ENCODE measurements at places on chromosomes 12 and 14.
A peak's percentile ranks its signal among the peaks of the same experiment; 100 is the strongest.

DNA sequence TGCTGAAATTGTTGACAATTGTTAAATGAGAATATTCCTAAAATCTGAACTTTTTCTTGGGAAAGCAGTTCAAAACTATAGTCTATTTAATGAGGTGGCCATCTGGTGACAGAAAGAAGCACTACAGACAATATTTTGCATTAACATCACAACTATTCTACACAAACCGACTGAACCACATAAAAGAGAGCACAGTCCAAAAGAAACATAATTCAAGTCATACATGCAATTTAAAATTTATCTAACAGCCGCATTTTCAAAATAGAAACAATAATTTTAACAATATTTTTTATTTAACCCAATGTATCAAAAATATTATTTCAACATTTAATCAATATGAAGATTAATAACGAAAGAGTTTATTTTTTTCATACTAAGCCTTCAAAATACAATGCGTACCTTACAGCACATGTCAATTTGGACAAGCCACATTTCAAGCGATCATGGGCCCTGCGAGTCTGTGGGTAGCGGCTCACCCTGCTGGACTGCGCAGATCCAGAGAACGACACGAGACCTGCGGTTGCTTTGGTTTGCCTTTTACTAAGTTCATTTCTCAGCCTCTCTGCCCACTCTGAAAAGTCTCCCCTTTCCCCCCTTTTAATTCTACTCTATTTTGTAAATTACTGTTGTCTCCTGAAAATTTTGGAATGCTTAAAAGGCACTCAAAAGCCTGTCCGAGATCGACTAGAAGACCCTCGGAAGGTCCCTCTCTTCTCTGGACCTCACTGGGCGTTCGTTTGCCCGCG, 947 bp upstream of the LRRC9 start:
- peak; percentile 53 for DNase-seq

- DNase-seq: no peak
These were observed 90.3 kb downstream of the IGF1 start for GRCh38 chr12:102390068-102390467.

GRCh38 chr12:87796961-87797516, 232.2 kb downstream of the C12orf50 start:
- peak; percentile 66 for DNase-seq

- DNase-seq: peak; percentile 77
These were observed 56.7 kb downstream of the C14orf132 start for GRCh38 chr14:96095581-96096476.

DNA sequence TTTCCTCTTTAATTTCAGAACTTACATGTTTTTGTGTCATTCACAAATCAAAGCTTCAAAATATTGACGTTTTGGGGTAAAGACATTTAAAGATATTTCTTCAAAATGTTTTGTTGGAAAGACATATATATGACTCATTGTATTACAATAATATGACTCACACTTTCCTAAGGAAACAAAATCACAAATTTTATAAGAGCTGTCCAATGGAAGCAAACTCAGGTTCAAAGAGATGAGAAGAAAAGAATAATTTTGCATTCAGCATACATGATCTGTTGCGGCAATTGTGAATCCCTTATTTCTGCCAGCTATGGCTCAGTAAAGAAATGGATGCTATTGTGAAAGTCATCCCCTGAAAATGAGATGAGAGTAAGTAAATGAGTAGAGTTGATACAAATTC, 82.7 kb downstream of the GRIP1 start:
- DNase-seq: peak; percentile 63

- no peak for DNase-seq
These were observed 124.3 kb downstream of the CHST11 start for GRCh38 chr12:104581005-104581570.

- DNase-seq: no peak
These were observed 30.4 kb upstream of the PLEK2 start for GRCh38 chr14:67442139-67442906.

Measured in iris pigment epithelial cell (primary cell).